ENCODE measurements at places on chromosomes 4 and X.

- DNase-seq = peak; percentile 63
These were observed at the start of gene BEX3 for GRCh38 chrX:103376118-103376978. Gene BEX3, plus strand, starts transcription at chrX:103376538. Its CDS starts 984 bp downstream, at chrX:103377522.

DNA sequence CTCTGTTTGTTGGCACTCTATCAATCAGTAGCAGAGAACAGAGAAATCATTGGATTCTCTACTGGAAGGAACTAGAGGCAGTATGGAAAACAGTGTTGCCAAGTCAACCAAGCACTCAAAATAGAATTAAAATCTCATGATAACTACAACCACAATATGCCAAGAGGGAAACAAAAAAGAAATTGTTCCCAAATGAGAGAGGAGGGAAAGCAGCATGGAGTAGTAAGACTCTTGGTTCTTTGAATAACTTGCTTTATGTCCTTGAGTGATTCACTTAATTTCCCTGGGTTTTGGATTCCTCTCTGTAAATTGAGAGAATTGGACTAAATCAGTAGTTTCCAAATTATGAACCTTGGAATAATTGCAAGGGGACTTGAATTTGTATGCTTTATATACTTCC, 285.5 kb upstream of the ANKRD50 start:
- no peak for DNase-seq

- DNase-seq = no peak
These were observed 47.4 kb upstream of the GPM6B start for GRCh38 chrX:13864264-13864663.

GRCh38 chr4:141614878-141615586, 21.4 kb upstream of the IL15 start:
- DNase-seq = no peak

DNA sequence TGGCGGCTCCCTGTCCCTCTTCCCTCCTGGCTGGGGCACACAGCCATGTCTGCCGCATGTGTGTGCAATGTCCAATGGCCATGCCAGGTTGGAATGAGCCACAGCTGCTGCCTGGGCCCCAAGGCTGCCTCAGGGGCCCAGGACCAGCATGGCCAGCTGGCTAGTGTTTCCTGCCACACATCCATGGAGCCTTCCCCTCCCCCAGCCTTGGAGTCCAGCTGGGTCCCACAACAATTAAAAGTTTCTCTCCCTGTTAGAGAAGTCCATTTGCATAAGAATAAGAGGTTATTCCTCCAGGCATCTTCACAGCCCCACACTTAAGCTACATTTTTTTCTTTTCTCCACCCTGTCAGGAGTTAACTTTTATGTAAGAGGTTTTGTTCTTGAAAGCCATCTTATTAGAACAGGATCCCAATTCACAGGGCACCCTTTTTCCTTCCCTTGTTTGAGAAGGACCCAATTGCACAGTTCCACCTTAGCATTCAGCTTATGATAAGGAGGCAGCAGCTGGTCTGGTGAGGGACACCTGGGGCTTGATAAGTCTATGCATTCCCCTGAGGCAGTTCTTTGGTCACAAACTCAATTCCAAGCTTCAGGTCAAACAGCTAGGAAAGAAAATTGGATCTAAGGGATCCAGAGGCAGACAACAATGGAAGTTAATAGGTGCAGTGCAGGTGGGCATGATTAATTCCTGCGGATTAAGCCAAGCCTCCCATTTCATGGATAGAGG, 963.3 kb upstream of the GRIA3 start:
- DNase-seq = no peak

DNA sequence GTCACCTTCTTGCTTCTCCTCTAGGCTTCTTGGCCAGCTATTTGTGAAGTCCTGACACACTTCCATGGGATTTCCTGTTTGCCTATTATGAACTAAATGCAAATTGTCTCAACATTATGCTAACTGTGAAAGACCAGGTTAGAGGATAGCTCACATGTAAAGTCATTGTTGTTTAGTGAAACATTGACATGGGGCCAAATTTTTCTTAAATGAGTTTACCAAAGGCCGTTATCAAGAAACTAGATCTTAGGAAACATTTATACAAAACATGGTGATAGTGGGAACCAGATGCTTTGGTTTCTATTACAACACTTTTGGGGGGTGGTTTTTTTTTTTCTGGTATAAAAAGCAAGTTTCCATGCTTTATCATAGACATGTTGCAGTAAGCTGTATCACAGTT, 466.8 kb upstream of the FAM241A start:
- DNase-seq = no peak

DNA sequence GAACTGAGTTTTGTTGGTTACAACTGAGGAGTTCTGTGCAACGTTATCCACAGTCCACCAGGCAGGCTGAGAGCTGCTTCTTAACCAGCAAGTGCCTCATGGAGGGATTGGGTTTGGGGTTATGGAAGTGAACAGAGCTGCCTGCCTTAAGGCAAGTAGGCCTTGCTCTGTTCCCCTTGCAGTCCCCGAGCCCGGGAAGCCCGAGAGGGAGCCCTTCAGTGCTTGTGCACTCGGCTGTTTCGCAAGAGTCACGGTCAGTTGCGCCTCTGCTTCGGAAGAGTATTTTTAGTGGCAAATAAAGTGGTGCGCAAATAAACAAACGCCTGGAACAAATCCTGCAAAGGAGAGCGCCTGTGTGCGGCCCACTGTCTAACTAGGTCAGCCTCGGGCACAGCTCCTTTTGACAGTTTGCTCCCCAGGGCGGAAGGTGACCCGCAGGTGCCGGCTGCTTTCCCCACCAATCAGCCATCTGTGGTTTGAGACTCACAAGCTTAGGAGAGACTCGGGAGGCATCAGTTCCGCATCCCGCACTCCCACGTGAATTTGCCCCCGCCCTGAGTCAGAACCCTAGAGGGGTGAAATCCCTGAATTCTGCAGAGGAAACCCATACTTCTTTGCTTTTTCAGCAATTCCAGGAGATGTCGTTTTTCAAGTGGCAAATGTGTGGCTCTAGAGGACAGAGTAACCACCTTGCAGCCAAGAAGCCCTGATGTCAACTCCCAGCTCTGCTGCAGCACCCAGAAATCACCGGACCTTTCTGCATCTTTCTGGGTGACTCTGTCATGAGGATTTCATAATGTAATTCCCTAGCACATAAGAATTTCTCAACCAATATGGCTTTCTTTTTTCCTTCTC, 56.8 kb downstream of the LGI2 start:
- DNase-seq = no peak

GRCh38 chr4:86818841-86819240, 30.3 kb downstream of the SLC10A6 start:
- no peak for DNase-seq

- DNase-seq = no peak
These were observed 862.0 kb downstream of the PCDH18 start for GRCh38 chr4:136670265-136670664.

DNA sequence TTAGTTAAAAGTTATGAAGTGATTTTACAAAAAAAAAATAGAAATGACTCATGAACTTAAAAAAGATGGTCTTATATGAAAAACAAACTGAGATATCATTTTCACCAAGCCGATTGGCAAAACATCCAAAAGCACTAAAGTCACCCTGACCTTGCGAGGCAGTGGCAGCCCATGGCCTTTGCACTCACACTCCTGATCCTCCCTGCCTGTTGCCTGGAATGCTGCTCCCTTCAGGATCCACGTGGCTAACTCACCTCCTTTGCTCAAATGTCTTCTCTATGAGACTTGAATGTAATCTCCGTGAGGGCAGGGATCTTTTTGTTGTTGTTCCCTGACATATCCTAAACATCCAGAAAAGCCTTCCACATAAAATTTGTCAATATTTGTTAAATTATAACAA, 106.4 kb downstream of the RAPGEF2 start:
- no peak for DNase-seq

DNA sequence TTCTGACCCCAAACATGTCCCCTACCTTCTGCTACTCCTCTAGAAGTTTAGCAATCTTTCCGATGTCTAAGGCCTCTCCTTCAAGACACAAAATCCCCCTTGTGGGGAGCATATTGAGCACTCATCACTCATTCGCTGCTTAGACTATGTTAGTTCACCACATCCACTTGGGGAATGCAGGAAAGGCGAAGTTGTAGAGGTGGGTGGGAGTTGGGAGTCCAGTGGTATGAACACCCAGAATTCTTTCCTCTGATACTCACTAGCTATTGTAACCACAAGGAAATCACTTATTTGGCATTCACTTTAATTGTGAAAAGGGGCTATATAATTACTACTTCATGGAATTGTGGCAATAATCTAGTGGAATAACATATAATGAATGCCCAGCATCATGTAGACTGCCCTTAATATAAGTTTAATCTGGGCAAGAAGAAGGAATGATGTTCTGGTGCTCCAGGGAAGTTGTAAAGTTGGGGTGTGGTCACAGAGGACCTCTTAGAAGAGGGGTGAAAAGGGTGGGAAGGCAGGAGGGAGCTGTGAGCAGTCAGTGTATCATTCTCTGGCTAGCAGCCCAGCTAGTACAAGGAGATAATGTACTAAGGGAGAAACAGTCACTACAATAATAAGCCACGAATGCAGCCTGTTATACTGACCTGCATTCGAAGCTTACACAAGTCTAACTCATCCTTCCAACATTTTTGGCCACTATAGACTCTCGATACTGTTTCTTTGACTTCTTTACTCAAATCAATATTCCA, 468.2 kb upstream of the DIPK2B start:
- DNase-seq = no peak

- DNase-seq = no peak
These were observed 64.5 kb downstream of the FAM9B start for GRCh38 chrX:8969378-8969777.

DNA sequence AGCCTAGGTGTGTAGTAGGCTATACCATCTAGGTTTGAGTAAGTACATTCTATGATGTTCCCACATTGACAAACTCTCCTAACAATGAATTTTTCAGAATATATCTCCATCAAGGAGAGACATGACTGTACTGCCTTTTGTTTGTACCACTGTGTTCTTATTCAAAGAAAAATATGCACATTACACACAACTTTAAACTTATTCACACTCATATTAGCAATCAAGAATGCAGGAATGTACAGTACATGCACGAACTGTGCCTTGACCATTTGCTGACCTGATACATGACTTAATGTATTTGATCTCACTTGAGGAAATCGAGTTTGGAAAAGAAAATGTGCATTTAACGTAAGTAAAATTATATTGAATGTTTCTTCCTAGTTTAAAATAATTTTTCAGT, 525.1 kb upstream of the AGA start:
- no peak for DNase-seq

DNA sequence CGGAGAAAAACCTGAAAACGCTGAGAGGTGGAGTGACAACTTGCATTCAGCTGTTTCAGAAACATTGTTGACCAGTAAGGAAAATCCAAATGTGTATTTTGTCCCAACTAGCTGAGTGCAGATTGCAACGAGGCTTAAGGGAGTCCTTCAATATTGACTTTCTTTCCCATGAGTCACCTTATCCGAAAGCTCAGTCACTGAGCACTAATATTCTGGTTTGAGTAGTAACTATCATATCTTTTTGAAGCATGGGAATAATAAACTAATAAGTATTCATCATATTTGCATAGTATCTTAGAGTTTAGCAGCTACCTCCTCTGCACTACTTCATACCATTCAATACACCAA, 604.3 kb downstream of the PACRGL start:
- no peak for DNase-seq

GRCh38 chr4:188867796-188868195, 728.6 kb downstream of the TRIML1 start:
- DNase-seq = no peak

GRCh38 chr4:141142423-141142822, 9.2 kb upstream of the RNF150 start:
- DNase-seq = no peak

DNA sequence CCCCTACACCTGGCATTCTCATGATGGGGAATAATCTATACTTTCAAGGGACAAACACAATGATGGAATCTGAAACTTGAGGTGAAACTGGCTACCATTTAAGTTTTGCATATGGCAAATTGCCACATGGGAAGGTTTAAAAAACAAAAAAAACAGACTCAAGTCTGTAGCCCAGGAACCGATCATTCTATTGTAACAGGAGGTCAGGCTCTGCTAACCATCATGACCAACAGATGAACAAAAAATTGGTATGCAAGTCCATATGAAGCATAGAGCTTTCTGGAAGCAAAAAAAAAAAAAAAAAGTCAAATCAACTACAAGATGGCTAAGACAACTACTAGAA, 594.3 kb upstream of the DIPK2B start:
- DNase-seq = no peak

GRCh38 chrX:72060196-72060920, 71.4 kb downstream of the RTL5 start:
- no peak for DNase-seq

GRCh38 chr4:105116616-105117319, 29.9 kb upstream of the TET2 start:
- no peak for DNase-seq

GRCh38 chr4:116070283-116070682, 956.9 kb upstream of the NDST4 start:
- DNase-seq = no peak

GRCh38 chrX:135984791-135985156, 461 bp upstream of the SLC9A6 start:
- no peak for DNase-seq

DNA sequence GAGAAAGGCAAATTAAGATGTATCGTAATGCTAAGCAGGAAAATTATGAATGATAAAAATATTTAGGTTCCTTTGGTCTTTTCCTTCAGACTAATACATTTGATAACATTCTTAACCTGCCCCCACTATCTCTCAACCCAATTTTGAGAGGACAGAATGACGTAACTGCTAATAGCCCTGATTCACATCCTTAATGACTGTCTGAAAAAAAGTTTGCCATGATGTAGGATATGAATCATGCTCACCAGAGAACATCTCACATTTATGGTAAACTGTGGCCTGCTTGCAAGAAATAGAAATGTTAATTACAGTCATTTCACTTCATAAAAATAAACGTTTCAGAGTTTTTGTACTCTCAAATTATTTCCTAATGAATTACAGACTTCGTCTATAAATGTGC, 128.0 kb upstream of the VEGFC start:
- DNase-seq = no peak

DNA sequence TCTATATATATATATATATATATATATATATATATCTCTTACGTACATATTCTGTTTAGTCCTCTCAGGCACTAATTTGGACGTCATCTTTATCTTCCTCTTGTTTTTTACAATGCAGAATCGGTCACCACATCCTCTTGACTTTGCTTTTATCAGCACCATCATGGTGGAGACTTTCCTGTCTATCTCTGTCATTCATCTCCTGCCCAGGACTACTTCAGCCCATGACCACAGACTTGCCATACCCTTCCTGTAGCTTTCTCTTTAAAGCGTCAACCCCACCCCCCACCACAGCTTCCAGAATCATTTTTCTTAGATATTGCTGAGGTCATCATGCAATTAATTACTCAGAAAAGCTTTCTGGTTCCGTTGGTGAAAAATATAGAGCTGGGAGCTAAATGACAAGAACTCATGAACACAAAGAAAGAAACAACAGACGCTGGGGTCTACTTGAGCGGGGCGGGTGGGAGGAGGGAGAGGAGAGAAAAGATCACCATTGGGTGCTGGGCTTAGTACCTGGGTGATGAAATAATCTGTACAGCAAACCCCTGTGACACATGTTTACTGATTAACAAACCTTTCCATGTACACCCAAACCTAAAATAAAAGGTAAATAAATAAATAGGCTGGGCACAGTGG, 30.5 kb upstream of the PRKX start:
- peak; percentile 45 for DNase-seq
